Fibroblast of villous mesenchyme (primary cell): ENCODE measurements at places on chromosomes 1 and 21.

DNA sequence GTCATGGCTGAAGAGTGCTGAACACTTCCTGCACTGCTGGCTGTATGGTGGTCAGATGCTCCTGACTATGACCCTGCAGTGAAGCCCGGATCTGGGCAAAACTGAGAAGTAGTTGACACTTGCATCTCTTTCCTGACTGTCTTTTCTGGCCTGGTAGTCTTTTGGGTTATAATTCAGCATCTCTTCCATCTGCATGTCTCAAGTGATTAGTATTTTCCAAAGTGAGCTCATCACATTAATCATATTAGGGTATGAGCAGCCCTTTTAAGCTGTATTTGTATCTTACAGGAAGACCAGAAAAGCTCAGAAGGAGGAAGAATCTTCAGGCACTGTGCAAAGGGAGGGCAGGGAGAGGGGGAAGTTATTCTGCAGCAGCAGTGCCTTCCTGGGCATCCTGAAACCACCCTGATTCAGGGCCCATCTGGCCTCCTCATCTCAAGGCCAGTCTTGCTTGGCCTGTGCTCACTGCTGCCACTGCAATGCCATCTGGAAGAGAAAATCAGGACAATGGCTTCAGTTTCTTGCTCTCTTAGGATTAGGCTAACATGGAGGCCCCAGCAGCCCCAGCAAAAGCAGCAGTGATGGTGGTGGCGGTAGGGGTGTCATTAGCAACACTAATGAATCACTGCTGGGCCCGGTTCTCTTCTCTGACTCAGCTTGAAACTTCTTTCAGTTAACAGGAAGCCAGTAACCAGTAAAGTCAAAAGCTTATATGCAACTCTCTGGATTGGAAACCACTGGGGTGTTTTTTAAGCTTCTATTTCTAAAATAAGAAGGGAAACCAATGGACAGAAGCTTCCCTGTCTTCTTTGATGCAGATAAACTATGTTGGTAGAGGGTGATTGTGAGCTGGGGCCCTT lies 63.3 kb upstream of the WDR26 start:
- peak; percentile 71 for DNase-seq

- no peak for DNase-seq
Measured at GRCh38 chr1:92707292-92707691, 77.6 kb downstream of the EVI5 start.

DNA sequence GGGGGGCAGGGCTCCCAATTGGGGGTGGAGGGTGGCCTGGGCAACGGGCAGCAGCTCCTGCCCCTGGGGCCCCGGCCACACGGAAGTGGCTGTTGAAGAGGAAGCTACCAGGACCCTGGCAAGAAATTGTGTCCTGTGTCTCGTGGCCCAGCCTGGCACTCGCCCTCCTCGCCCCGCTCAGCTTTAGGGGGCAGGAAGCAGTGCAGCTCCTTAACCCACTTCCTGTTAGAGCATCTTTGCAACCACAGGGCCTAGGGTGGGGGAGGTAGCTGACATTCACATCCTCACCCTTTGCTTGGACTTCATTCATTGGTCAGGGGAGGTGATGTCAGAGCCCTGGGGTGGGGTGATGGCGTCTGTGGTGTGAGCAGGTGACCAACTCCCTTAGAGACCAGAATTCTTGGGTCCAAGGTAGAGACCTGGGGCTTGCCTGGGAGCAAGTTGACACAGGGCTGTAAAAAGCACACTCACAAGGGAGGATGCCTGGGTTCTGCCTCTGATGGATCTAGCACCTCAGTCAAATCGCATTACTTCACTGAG lies at the start of gene ARHGAP30:
Gene ARHGAP30 (minus strand): TSS at position 161 of the 540 bp plus-strand sequence. CDS start 267 bp downstream, outside the sequence.
- no peak for DNase-seq

GRCh38 chr21:17819877-17820229 lies 697 bp upstream of the C21orf91 start:
- DNase-seq, result no peak

DNA sequence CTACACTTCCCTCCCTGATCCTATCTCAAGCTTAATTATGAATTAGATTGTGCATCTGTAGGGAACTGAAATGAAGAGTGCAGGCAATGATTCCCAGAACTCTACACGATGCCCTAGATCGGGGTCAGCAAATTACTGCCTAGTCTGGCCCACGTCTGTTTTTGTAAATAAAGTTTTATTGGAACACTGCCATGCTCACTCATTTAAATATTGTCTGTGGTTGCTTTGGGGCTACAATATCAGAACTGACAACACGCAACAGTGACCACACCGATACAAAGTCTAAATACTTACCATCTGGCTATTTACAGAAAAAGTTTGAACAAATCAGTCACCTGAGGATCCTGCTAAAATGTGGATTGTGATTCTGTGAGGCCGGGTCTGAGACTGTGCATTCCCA lies 74.1 kb downstream of the PGBD5 start:
- no peak for DNase-seq

DNA sequence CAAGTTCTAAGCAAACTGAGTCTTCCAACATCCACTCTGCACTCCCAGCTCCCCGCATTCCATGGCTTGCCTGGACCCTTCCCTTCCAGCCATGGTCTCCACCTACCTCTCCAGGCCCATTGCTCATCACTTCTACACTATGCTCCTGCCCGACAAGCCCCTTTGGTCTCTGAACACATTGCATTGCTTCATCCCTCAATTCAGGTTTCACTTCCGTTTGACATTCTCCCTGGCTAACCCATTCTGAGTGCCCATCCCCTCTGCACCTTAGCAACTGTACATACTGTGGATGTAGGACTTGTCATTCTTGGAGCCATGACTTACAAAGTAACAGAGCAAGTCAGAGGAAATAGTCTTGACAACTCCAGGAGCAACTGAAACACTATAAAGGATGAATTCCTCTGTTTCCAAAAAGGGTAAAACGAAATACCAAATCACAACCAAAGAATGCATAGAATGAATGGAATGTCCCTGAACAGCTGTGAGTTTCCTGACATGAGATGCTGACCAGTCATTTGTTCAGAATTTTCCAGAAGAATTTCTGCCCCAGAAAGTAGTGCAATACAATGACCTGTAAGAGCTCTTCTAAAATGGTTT lies 66.7 kb downstream of the KCNJ6 start:
- peak; percentile 16 for DNase-seq

- DNase-seq, result no peak
Measured at GRCh38 chr1:214453109-214453722, 98.2 kb downstream of the PTPN14 start.

- no peak for DNase-seq
Measured at GRCh38 chr1:15955552-15955951, 20.3 kb downstream of the ZBTB17 start.

DNA sequence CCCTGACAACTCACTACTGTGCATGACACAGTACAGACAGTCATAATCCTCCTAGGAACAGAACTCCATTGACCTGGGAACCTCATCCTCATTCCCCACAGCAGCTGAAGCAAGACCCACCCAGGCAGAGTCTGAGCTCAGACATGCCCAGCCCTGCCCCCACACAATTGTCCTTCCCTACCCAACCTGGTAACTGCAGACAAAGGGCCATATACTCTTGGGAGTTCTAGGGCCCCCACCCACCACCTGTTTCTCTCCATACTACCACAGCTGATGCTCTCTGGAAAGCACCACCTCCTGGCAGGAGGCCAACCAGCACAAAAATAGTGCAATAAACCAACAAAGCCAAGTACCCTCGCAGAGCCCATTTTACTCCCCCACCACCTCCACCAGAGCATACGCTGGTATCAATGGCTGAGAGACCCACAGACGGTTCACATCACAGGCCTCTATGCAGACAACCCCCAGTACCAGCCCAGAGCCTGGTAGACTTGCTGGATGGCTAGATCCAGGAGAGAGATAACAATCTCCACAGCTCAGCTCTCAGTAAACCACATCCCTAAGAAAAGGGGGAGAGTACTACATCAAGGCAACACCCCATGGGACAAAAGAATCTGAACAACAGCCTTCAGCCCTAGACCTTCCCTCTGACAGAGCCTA lies 159.7 kb upstream of the CXADR start:
- no peak for DNase-seq
